NCI-H526 treated with DMSO at 0.1 percent for 48 hours (cell line): ENCODE measurements at places on chromosomes 2 and 18.

- no peak for DNase-seq
Observed at GRCh38 chr2:240164586-240164985, 24.1 kb upstream of the OTOS start.

- DNase-seq: peak; percentile 32
Observed at GRCh38 chr2:9139491-9140443, 66.8 kb upstream of the ASAP2 start.

DNA sequence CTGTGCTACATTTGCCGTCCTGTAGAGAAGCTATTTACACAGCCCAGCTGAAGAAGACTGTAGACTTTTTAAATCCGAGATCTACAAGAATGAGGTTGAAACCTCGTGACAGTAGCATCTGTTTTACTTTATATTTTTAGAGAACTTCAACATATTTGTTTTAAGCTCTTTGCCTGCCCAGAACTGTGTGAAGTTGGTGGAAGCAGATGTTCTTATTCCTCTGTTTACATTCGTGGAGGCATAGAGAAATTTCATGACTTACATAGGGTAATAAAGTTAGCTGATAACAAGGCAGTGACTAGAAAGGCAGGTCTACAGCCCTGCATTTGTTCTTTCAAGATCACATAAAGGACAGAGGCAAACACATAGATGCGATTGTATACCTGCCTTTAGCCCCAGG, 47.0 kb upstream of the MAP3K20 start:
- DNase-seq: no peak

GRCh38 chr2:45330637-45331409, 280.2 kb downstream of the SRBD1 start:
- peak; percentile 36 for DNase-seq

- no peak for DNase-seq
Observed at GRCh38 chr18:32661486-32662299, 111.1 kb downstream of the KLHL14 start.

GRCh38 chr18:3450012-3450798, at the start of gene TGIF1:
TGIF1 (plus strand) TSS chr18:3450172; CDS start chr18:3450490, 318 bp downstream.
- DNase-seq: peak; percentile 47

- no peak for DNase-seq
Observed at GRCh38 chr2:27552941-27553340, 29.9 kb upstream of the ZNF512 start.

GRCh38 chr2:42693688-42694479, 70.1 kb downstream of the OXER1 start:
- no peak for DNase-seq

- DNase-seq: no peak
Observed at GRCh38 chr2:159606287-159606686, 10.1 kb downstream of the BAZ2B start.

- no peak for DNase-seq
Observed at GRCh38 chr18:62450546-62451410, 72.0 kb upstream of the ZCCHC2 start.

GRCh38 chr18:22594155-22594690, 176.5 kb upstream of the CTAGE1 start:
- DNase-seq: no peak

GRCh38 chr2:99198103-99198841, 17.3 kb downstream of the MRPL30 start:
- no peak for DNase-seq

- no peak for DNase-seq
Observed at GRCh38 chr18:24372279-24372872, 25.2 kb downstream of the OSBPL1A start.

GRCh38 chr2:46179037-46179621, 118.1 kb upstream of the EPAS1 start:
- DNase-seq: no peak

DNA sequence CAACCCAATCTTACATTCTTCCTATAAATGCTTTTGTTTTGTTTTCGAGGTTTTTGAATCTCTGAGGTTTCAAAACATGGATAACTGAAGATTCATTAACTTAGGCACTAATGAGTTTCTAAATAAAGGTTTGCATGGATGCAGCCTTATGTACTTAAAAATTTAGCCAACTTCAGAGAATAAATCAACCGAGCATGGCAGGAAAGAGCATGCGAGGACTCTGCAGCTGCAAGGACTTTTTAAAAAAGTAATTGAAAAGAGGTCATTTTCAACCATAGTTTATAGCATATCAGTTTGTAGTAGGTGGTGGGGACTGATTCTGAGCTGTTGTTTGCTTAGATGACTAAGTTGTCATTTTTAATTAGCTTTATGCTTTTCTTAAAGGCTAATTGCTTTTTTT, 567.0 kb upstream of the ZEB2 start:
- DNase-seq: no peak

DNA sequence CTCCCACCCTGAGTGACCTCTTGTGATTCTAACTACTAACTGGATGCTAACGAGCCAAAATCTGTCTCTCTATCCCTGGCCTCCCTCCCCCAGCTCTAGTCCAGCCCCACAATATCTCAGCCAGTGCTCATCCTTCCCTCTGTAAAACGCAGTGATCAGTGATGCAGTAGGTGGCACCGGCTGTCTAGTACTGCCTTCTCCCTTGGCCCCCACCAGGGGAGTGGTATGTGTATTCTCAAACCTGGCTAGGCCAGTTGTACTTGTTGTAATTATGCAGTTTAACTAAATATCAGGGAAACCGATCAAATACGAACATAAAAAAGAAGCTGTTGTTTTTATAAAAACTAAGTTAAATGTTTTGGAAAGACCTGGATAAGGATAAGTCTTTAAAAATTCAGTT, 113.2 kb upstream of the ALPP start:
- DNase-seq: no peak

- no peak for DNase-seq
Observed at GRCh38 chr2:224562831-224563230, 22.3 kb downstream of the CUL3 start.

DNA sequence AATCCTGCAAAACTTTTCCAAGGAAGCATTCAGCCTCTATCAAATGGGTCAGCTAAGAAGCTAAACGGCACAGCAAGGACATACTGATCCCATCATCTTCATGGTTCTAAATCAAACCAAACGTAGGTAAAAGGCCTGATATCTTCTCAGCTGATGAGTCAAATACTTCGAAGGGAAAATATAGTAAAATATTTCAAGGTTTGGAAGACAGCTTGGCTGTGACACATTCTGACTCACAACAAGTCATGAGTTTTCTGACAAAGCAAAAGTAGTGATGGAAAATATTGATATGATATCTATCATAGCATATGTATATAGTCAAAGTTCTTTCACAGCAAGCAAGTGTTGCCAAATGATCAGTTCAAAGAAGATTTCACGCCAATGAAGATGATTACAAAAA, 31.5 kb downstream of the DOCK10 start:
- no peak for DNase-seq

- DNase-seq: no peak
Observed at GRCh38 chr2:26758790-26759321, 5.2 kb upstream of the SLC35F6 start.

DNA sequence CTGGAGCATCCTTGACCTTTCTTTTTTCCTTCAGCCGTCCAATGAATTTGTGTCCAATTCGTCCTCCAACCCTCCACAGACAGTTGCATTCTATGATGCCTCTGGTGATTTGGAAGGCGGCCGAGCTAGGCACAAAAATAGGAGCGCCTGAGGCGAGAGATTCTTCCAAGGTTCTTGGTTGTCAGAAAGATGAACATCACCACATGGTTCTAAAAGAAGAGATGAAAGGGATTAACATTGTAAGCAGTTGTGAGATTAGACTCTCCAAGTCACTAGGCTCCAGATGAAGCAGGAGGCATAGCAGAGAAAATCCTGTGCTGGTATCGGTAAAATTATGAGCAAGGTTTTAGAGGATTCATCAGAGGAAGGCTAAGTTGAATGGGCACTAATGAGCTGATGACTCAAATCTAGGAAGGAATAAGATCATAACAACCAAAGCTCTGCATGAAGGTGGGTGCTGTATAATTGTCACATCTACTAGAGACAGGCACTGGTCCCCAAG, 75.4 kb upstream of the MAP4K3 start:
- no peak for DNase-seq

GRCh38 chr2:239269916-239270315, 130.9 kb downstream of the HDAC4 start:
- no peak for DNase-seq

DNA sequence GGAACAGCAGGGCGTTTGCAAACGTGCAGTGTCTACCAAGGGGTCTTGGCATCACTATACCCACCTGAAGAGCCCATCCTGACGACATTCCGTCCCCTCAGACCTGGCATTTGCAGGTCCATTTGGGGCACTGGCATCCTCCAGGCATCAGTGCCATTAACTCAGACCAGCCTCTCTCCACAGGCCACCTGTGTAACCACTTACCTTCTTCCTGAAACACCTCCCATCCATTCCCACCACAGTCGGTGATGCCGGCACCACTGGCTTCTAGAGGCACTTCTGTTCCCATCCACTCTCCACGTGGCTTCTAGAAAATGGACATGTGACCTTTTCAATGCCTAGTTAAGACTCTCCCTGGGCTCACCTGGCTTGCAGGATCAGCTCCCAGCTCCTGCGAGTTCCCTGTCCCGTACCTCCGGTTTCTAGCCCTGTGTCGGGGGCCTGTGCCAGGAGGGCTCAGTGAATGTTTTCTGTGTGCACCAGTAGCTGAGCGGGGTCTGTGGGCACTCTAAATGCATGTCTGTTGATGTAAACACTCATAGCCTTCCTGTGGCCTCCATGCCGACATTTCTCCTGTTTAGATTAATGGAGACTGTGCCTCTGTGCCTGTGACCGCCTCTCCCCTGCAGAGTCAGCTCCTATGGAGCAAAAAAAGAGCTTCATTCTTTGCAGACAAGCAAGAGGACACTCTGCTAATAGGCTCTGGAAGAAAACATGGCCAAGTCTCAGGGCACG, 458.0 kb upstream of the HS6ST1 start:
- DNase-seq: no peak

GRCh38 chr2:8441986-8442385, 239.9 kb upstream of the ID2 start:
- DNase-seq: no peak

DNA sequence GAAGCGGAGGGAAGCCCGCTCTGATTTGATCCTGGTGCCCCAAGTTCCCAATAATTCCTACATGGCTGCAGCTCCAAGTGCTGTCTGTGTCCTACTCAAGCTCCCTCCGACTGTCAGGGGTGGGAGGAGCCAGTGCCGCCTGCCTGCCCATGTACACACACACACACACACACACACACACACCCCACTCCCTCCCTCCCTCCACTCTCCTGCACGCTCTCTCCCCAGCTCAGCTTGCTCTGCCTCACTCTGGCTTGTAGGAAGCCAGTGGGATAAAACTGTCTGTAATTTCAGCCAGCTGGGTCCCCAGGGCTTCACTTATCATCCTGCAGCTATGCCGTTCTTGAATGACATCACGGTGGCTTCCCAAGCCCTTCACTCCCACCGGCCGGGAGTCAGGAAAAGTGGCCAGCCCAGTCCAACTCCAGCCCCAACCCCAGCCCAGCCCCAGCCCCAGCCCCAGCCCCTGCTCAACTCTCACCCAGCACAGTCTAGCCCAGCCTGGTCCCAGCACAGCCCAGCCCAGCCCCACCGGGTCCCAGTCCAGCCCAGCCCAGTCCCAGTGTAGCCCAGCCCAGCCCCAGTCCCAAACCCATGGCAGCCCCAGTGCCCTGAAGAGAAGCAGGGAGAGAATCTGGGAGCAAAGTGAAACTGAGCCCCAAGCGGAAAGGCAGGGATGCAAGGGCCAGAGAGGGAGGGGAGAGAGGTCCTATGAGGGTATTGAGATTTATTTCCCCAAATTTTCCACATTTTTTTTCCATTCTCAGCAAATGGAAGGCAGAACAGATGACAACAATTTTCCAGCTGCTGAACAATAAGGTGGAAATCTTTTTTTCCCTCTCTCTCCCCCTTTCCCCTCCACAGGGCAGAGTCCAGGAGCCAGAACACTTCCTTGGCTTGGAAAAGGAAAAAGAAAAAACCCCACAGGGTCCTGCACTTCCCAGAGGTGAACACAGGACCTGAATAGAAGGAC, 144.0 kb downstream of the TNS1 start:
- no peak for DNase-seq

DNA sequence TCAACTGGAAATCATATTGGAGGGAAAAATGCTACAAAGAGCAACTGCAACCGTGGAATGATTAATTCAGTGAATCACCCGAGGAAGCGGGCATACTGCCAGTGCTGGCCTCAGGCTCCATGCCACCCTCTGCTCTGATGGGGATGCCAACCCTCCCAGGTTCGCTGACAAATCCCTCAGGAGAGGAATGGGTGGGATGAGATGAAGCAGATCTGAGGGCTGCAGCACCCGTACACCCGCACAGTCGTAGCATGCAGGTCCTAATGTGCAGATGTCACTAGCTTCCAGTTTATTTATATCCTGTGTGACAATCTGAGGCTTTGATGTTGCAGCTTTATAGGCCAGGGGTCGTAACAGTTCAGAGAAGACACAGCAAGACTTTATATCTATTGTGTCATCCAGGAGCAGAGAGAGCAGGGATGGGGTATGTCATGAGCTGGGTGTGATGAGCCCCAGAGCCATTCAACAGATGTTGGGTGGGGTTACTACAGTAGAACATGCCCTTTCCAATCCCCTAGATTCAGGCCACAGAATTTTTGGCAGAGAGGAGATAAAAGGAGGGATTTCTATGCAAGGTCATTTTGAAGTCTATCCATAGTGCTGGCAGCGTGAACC, 44.6 kb downstream of the DPP4 start:
- no peak for DNase-seq

DNA sequence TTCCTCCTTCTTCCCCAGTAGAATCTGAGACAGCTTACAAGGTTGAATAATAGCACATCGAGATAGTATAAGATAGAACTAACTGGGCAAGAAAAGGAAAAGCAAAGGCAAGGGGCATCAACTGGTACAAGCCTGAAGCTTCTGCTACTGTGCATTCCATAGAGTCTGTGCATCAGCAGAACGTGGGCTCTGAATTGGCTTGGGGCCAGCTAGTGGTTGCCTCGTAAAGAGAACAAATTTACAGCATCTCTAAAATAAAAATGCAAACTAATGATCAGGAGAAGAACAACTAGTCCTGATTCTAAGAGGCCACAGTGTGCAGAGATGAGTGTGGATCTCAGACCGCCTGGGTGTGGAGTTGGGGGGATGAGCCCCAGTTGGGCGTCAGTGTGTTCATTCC, 36.6 kb downstream of the UPP2 start:
- no peak for DNase-seq

DNA sequence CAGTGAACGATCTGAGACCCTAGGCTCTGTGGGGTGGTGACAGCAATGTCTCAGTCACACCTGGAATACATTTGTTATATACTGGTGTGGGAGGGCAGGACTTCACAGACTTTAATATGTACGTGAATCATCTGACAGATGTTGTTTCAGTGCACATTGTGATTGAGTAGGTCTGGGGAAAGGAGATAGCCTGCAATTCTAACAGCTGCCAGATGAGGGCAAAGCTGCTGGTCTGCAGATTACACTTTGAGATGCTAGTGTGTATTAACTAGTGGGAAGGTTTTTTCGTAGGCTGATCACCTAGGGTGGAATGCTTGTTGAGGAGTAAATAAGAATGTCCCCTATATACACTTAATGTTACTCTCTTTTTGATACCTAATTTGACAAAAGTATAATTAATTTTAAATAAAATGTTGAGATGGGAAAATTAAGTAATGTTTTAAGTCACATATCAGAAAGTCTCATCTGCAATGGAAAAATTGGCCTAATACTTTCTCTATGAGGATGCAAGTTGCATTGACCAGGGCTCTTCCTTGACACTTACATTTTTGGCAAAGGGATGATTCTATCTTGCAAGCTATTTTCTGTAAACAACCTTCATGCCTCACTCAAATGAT, 496.9 kb upstream of the HNMT start:
- no peak for DNase-seq

- no peak for DNase-seq
Observed at GRCh38 chr2:37634914-37635503, 36.4 kb downstream of the CDC42EP3 start.

- no peak for DNase-seq
Observed at GRCh38 chr2:6854416-6854815, 11.3 kb downstream of the CMPK2 start.

- no peak for DNase-seq
Observed at GRCh38 chr18:498931-499775, 1.3 kb downstream of the COLEC12 start.
